ENCODE measurements at places on chromosomes 4 and X.

DNA sequence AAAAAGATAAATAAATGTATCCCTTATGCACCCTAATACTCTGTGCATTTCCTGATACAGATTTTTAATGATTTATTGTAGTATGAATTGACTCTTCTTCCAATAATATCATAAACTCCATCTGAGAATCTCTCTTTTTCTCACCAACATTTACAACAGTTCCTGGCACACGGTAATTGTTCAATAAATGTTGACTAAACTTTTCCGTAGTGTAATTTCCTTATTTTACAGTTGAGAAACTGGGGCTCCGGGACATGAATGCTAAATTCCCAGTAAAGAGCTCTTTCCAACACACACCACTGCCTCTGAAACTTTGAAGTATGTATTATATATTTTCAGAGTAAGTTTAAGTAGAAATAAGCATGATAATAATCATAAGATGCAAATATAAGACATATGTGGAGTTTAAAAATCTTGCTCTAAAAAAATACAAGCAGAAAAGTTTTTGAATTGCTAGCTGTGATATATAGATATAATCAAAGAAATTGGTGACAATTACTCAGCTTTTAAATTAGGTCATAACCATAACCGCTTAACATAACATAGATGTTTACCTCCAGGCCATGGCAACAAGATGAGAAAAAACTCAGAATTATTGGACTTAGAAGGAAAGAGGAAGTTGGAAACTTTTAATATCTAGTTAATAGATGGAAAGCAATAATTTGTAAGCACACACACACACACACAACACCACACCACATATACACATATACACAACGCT is 28.2 kb upstream of the ANTXR2 start:
- DNase-seq = no peak

- DNase-seq = no peak
These were observed 33.9 kb downstream of the ZBTB49 start for GRCh38 chr4:4323705-4324534.

GRCh38 chr4:184815046-184815877 is 10.5 kb downstream of the ACSL1 start:
- DNase-seq = peak; percentile 20

DNA sequence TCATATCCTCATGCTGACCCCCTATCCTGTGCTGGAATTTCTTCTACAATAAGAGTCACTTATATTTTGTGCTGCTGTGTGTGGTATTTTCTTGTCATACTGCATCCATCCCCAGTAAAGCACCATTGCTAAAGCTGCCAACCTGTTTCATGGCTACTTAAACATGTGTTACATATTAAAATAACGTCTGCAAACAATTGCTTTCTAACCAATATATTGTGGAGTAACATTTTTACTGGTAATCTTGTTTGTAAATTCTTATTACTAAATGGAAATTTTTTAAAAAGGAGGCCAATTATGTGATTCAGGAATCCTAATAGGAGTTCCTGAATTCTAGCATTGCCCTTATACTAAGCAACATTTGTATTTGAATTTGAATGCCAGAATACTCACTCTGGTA is 160.3 kb upstream of the VEGFC start:
- no peak for DNase-seq

DNA sequence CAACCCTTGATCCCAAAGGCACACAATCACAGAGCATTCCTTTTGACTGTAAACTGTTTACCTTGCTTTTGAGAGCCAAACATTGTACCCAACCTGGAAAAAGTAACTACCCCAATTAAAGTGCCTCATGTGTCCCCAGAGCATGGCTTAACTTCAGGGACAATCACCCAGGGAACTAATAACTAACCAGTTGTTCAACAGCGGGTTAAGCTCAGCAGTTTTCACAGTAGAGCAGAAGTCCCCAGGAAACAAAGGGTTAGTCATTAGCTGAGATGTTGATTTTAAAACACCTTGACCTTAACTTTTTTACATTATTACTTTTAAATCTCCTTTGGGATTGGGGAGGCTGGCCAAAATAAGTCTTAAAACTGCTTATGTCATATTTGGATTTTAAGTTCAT is 94.8 kb downstream of the RELL1 start:
- DNase-seq = no peak

GRCh38 chrX:21740329-21741274 is 17.3 kb downstream of the SMPX start:
- DNase-seq = no peak

DNA sequence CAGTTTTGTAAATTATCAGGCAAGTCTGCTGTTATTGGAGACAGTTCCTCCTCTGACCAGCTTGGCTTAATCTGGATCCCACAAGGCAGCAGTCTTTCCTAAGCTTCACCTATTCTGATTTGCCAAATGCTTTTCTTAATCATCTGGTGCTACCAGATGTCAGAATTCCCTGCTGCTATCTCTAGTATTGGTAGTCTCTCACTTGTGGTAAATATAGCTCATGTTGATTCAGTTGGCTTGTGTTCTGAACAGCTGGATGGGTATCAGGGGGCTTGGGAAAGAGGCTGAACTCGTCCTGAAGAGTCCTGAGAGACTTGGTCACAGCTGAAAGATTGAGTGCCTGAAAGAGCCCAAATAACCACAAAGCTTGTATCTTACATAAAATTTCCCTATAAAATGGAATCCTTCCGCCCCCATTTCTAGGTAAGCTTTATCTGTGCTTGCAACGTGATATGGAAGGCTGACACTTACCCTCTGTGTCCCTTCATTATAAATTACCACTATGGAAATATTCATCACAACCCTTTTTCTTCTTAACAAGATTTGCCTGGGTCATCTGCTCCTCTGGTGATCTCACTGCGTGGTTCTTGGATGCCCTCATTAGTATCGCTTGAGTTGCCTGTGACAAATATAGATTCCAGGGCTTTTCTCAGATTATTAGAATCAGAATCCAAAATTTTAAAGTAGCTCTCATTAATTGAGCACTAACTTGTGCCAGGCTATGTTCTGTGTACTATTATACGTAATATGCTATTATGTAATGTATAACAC is 104.1 kb upstream of the GPRIN3 start:
- DNase-seq = no peak

- no peak for DNase-seq
These were observed 69.5 kb downstream of the SLAIN2 start for GRCh38 chr4:48410812-48411211.

GRCh38 chr4:138259824-138260223 is 17.7 kb upstream of the SLC7A11 start:
- DNase-seq = no peak

DNA sequence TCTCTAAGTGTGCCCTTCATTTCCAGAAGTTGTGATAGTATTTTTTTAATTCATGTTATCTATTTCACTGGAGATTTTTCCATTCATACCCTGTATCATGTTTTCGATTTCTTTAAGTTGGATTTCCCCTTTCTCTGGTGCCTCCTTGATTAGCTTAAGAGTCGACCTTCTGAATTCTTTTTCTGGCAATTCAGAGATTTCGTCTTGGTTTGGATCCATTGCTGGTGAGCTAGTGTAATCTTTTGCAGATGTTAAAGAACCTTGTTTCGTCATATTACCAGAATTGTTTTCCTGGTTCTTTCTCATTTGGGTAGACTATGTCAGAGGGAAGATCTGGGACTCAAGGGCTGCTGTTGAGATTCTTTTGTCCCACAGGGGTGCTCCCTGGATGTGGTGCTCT is 9.1 kb upstream of the SH3BP2 start:
- DNase-seq = no peak

DNA sequence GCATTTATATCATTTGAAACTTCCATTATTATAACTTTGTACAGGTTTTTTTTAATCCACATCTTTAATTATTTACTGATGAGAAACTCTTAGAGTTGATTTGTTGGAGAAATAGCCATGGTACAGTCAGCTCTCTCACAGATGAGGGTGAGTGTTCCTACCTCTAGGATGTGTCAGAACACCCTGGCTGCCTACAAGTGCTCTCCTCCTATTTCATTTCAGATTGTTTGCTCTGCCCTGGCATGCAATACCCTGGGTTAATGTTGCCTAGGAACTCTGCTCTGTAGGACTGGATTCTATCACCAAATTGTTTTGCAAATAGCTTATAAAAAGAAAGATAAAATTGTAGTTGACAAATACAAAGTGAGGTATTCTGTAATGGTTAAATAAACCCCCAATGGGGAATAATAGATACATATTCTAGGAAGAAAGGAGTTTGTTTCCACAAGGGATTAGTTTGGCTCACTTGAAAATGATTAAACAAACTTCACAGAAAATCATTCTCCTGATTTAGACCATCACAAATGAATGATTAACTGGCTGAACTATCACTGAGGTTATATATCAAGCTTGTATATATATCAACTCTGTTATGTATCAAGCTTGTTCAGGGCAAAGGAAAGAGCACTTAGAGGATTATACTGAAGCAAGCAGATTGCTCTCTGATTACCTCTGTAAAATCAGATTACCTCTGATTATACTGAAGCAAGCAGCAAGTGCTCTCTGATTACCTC is 150.0 kb downstream of the PDE5A start:
- DNase-seq = no peak

GRCh38 chr4:19195696-19196095 is 1056.0 kb upstream of the SLIT2 start:
- no peak for DNase-seq

DNA sequence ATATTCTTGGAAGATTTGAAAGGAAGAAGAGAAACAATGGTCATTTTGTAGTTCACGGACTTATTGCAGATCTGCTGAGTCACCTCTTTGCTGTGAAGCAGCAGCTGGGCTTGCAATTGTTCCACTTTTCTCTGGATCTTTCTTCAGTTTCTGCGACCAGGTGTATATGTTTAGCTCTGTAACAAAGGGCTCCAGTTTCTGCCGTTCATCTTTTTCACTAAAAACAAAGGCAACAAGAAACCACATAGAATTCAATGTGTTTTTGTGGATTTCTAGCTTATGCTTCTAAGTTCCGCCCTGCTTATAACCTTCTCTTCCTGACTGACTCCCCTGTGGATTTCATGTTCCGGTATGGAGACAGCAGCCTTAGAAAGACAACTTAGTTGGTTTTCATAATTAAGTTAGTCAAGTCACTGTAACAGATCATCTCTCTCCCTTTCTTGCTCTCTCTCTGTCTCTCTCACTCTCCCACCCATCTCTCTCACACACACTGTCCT is 121.6 kb upstream of the EPHA5 start:
- no peak for DNase-seq

DNA sequence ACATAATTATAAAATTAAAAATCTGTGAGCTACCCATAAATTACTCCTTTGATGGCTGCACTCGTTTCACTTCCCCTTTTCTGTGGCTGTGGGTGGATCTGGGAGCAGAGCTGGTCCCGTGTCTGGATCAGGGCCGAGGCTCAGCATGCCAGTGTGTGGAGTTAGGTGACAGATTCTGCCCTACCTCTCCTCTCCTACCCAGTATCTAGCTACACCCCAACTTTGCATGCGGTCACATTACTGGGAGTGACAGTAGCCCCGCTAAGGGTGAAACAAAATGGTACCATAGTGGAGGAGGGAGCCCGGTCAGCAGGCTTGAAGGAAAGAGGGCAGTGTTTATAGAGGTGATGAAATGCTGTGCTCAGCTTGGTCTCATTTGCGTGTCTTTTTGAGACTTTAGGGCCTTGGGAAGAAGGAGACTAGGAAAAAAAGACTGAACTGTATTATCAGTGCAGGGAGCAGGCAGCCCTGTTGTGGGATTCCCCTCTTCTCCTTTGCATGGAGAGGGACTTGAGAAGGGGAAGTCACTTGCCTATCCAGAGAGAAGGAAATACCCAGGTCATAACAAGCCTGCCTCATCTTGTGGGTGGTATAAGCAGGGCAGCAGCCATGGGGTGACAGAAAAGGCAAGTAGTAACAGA is 48.4 kb downstream of the ARHGAP10 start:
- DNase-seq = no peak

GRCh38 chr4:121228848-121229247 is 64.7 kb upstream of the TNIP3 start:
- DNase-seq = no peak

DNA sequence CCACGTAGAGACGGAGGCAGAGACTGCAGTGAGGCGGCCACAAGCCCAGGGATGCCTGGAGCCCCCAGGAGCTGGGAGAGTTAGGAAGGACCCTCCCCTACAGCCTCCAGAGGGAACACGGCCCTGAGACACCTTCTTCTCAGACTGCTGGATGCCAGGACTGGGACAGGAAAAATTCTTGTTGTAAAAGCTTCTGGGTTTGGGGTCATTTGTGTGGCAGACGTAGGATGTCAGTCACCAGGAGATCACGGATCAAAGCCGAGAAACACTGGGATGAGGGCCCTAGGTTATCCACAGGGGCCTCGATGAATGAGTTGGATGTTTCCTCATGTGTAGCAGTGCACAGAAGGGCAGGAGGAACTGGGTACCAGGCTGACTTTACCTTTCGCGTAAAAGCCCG is 163.7 kb downstream of the SHOX start:
- no peak for DNase-seq

GRCh38 chrX:130552444-130553073 is 150.8 kb downstream of the RBMX2 start:
- DNase-seq = no peak

DNA sequence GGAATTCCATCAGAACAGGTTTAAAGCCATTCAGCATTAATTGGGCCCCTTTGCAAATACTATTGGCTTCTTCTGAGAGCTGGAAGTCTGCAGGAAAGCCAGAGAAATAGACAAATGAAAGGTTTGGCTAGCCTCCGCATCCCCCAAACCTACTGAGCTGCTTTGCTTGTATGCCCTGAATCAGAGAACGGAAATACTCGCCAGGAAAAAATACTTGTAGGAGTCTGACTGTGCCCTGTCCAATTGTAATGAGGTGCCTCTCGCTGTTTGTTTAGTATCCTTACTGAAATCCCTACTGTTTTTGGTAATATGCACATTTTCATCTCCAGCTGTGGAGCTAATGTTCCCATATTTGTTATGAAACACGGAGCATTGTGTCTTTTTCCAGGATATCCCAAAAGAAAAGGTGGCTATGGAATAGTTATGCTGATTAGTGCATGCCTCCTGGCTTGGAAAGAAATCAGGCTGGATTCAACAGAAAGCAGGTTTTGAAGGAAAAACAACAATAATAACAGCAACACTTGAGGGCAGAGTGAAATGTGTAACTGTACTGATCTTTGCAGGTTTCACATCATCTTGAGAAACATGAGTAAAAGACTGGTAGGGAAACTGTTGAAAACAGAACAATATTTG is 50.7 kb upstream of the NLGN4X start:
- DNase-seq = no peak

- no peak for DNase-seq
These were observed 78.0 kb downstream of the PRDM5 start for GRCh38 chr4:120844528-120844921.

DNA sequence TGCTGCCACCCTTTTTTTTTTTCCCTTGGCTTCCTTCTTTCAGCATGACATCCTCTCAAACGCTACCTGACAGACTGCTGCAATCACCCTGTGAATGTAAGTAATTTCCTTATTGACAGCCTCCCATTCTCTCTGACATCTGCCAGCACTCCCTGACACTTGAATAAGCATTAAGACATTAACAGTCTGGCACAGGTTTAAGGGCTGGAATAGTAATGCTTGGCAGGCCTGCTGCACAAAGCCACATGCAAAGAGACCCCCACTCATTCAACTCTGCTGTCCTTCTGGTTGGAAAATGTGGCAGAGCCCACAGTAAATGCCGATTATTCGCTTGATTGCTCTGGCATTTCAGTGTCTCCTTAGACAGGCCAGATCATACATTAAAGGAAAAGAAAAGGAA is 28.1 kb upstream of the RASGEF1B start:
- DNase-seq = no peak

GRCh38 chr4:134911941-134912340 is 710.4 kb upstream of the PABPC4L start:
- no peak for DNase-seq

- no peak for DNase-seq
These were observed 80.1 kb upstream of the LRPAP1 start for GRCh38 chr4:3612281-3612680.

- DNase-seq = no peak
These were observed 243.8 kb downstream of the PPP3CA start for GRCh38 chr4:101103381-101104142.
